ENCODE measurements at places on chromosomes 5 and 9. TPM values are rescaled to one million over a fixed set of nuclear protein-coding genes. Genes with fewer than 3 reads are reported as not detected.

DNA sequence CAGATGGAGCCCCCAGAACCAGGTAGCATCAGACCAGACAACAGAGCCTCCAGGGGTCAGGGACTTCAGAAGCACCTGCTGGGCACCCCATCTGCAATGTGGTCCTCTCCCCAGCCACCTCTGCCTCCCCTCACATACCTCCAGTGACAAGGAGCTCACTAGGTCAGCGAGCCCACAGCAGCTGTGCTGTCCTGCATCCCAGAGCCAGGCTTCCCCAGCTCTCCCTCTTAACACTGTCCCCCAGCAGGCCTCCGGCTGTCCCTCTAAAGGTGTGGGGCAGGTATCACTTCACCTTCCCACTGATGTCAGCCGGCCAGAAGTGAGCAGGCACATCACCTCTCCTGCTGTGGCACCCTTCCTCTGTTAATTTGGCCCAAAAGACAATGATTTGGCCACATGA is 83.6 kb downstream of the LMX1B start:
- no peaks in the 10 kb centered on the region for H3K36me3 ChIP-seq
- no peaks in the 10 kb centered on the region for H3K27me3 ChIP-seq

GRCh38 chr9:137331929-137332328 is 29.9 kb upstream of the NRARP start:
- DNase-seq: no peak
- H3K4me3 ChIP-seq: no peak overlapping the region
- H3K36me3 ChIP-seq: no peaks in the 10 kb centered on the region
- H3K4me1 ChIP-seq: no peaks in the 10 kb centered on the region
- H3K27ac ChIP-seq: no peak overlapping the region
- H3K27me3 ChIP-seq: no peaks in the 10 kb centered on the region

PCA3 gene
- total RNA-seq: not detected

DNA sequence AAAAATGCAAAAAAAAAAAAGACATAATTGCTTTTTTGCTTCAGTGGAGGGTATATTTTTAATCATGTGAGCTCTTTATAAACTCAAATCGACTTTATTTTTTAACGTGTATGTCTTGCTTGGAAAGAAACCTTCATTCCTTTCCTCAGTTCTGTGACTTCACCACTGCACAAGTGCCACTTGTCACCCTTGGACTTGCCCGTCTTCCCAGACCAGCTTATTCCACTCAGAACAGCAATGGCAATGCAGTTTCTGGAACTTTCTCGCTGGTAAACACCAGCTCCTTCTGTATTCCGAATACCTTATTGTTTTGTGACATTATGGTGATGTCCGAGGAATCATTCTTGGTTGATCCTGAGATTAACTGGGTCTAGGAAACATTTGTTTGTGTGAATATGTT is 440.5 kb upstream of the ADAMTS16 start:
- H3K4me3 ChIP-seq: no peak overlapping the region
- no peaks in the 10 kb centered on the region for H3K4me1 ChIP-seq
- H3K27ac ChIP-seq: no peak overlapping the region
- DNase-seq: no peak

- H3K4me1 ChIP-seq: peaks cover 12% of the 10 kb centered on the region
- H3K36me3 ChIP-seq: no peaks in the 10 kb centered on the region
- peak overlapping the region; percentile 66 for H3K27ac ChIP-seq
- no peaks in the 10 kb centered on the region for H3K27me3 ChIP-seq
These were observed 74.2 kb downstream of the WWC1 start for GRCh38 chr5:168365581-168366081.

GTF2H2 gene
- total RNA-seq: 7.2 TPM

PAPPA gene
- total RNA-seq: 13.7 TPM

DNA sequence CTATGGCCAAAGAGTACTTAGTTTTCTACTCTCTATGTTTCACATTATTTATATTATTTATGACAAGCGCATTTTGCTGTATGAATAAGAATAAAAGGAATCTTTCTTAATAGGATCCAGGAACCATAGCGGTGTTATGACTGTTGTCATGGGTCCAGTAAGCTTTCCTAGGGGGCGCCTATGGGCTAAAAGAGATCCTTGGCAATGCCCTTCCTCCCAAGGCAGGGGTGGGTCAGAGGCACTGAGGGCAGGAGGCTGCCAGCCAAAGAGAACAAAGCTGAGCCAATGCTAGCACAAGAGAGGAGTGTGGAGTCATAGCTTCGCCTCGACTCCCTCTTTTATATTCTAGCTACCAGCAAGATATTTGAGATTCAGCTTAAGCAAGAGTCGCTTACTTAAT is 98.4 kb upstream of the GNAQ start:
- no peaks in the 10 kb centered on the region for H3K27me3 ChIP-seq
- H3K4me3 ChIP-seq: no peak overlapping the region
- H3K4me1 ChIP-seq: peaks cover 14% of the 10 kb centered on the region
- H3K27ac ChIP-seq: no peak overlapping the region
- H3K36me3 ChIP-seq: no peaks in the 10 kb centered on the region
- no peak for DNase-seq

- H3K4me1 ChIP-seq: no peaks in the 10 kb centered on the region
- no peak overlapping the region for H3K27ac ChIP-seq
- no peak for DNase-seq
- H3K36me3 ChIP-seq: peaks cover under 1% of the 10 kb centered on the region
- no peaks in the 10 kb centered on the region for H3K27me3 ChIP-seq
These were observed 22.7 kb downstream of the CHD1 start for GRCh38 chr5:98905857-98906688.

IL9 gene
- not detected for total RNA-seq

- H3K27me3 ChIP-seq: no peaks in the 10 kb centered on the region
- H3K4me3 ChIP-seq: no peak overlapping the region
- H3K27ac ChIP-seq: no peak overlapping the region
- H3K4me1 ChIP-seq: no peaks in the 10 kb centered on the region
- H3K36me3 ChIP-seq: no peaks in the 10 kb centered on the region
These were observed 26.7 kb downstream of the F2R start for GRCh38 chr5:76742583-76742982.

IL13 gene
- not detected for total RNA-seq

DNA sequence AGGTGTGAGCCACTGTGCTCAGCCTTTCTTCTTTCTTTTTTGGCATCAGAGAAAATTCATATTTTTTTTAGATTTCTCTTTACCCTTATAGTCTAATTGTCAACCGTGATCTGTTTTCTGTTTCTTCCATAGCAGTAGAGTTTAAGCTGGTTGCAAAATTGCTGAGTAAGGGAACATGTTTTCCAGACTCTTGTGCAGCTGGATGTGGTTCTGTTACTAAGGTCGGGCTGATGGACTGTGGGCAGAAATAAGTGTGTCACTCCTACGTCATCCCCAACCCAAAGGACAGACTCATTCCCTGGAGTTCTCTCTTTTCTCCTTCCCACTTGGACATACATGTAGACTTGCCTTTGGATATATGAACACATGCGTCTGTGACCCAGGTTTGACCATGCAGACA is 64.1 kb upstream of the GOLM1 start:
- no peak overlapping the region for H3K27ac ChIP-seq
- DNase-seq: no peak
- H3K27me3 ChIP-seq: no peaks in the 10 kb centered on the region
- H3K4me1 ChIP-seq: no peaks in the 10 kb centered on the region

DNA sequence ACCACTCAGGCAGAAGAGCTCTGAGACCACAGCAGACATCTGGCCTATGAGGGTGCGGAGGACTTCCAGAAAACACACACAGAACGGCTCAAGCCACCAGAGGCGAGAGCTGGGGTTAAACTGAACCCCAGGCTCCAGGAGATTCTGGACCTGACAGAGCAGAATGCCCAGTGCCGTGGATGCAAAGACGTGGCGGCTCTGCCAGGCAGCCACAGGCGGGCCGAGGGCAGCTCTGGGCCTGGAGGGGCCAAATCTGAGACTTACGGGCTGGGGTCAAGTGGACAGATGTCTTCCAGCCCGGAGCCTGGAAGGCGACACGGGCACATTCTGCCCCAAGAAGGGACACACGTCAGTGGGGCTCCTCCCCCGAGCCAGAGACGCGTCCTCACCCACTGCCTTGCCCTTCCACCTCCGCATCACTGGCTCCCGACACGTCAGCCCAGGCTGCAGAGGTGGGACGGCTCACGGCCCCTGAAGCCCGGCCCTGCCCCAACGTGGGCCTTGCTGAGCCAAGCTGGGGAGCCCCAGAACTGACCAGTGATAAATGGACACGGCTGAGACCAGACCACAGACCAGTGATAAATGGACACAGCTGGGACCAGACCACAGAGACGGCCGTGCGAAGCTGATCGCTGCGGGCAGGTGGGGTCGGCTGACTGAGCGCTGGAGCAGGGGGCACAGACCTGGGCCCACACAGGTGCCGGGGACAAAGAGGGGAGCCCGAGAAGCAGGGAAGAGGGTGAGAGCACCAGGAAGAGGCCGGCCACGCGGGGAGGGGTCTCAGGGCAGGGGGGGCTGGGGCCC is 40.9 kb upstream of the NSMF start:
- no peaks in the 10 kb centered on the region for H3K27me3 ChIP-seq
- H3K4me3 ChIP-seq: no peak overlapping the region
- no peaks in the 10 kb centered on the region for H3K36me3 ChIP-seq
- H3K27ac ChIP-seq: no peak overlapping the region

DNA sequence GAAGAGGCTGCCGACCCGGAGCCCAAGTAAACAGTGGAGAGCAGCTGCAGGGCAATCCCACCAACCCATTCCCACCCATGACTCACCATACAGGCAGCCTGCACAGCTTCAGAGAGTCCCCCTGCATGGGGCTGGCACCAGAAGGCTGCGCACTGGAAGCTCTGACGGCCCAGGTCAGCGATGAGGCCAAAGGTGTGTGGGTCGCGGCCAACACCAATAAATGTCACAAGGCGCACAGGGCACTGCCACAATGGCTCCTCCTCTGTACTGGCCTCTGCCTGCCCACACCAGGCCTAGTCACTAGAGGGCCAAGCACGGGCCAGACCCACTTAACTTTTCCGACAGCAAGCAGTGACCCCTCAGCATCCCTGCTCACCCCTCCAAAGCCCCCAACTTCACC is 3.0 kb upstream of the SRA1 start:
- H3K27ac ChIP-seq: no peak overlapping the region
- no peak for DNase-seq
- H3K4me3 ChIP-seq: no peak overlapping the region
- H3K4me1 ChIP-seq: peaks cover 29% of the 10 kb centered on the region

GRCh38 chr5:80093796-80094195 is 58.6 kb downstream of the THBS4 start:
- H3K27me3 ChIP-seq: no peaks in the 10 kb centered on the region
- DNase-seq: no peak
- H3K4me3 ChIP-seq: no peak overlapping the region
- no peak overlapping the region for H3K27ac ChIP-seq
- no peaks in the 10 kb centered on the region for H3K4me1 ChIP-seq

- peak overlapping the region; percentile 59 for H3K27ac ChIP-seq
- no peaks in the 10 kb centered on the region for H3K36me3 ChIP-seq
- no peak for DNase-seq
- H3K4me1 ChIP-seq: peaks cover 50% of the 10 kb centered on the region
These were observed 74.4 kb downstream of the TRIO start for GRCh38 chr5:14217587-14217986.

DNA sequence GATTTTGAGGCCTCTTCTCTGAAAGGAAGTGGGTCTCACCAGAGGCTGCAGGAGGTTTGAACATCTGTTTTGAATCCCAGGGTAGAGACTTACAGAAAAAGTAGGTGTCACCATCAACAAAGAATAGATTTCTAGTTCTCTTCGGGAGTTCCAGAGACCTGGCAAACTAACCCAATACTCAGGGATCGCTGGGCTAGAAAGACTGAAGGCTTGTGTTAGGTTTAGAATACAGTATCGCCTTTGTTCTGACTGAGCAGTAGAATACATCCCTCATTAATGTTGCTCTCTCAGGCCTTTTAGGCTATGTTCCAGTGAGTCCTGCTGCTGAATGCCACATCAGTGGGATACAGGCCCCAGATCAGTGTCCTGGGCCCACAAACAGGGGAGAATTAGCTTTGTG is 27.2 kb downstream of the RUSC2 start:
- H3K4me1 ChIP-seq: peaks cover 67% of the 10 kb centered on the region
- no peak for DNase-seq
- H3K27me3 ChIP-seq: no peaks in the 10 kb centered on the region
- peak overlapping the region; percentile 78 for H3K27ac ChIP-seq
- no peaks in the 10 kb centered on the region for H3K36me3 ChIP-seq

ECM2 gene
- total RNA-seq: 1.8 TPM

GRCh38 chr5:79081779-79082178 is 12.2 kb downstream of the BHMT2 start:
- H3K36me3 ChIP-seq: no peaks in the 10 kb centered on the region
- H3K27ac ChIP-seq: no peak overlapping the region
- no peaks in the 10 kb centered on the region for H3K27me3 ChIP-seq
- no peak overlapping the region for H3K4me3 ChIP-seq
- DNase-seq: no peak
- no peaks in the 10 kb centered on the region for H3K4me1 ChIP-seq

SLC34A3 gene
- 0.38 TPM for total RNA-seq

GABRA1 gene
- total RNA-seq: not detected
